ENCODE measurements at places on chromosomes 12 and 14.

- DNase-seq: peak; percentile 87
Measured at GRCh38 chr12:26271889-26272492, 76.6 kb downstream of the SSPN start.

- no peak for DNase-seq
Measured at GRCh38 chr12:104682790-104683279, 226.1 kb downstream of the CHST11 start.

DNA sequence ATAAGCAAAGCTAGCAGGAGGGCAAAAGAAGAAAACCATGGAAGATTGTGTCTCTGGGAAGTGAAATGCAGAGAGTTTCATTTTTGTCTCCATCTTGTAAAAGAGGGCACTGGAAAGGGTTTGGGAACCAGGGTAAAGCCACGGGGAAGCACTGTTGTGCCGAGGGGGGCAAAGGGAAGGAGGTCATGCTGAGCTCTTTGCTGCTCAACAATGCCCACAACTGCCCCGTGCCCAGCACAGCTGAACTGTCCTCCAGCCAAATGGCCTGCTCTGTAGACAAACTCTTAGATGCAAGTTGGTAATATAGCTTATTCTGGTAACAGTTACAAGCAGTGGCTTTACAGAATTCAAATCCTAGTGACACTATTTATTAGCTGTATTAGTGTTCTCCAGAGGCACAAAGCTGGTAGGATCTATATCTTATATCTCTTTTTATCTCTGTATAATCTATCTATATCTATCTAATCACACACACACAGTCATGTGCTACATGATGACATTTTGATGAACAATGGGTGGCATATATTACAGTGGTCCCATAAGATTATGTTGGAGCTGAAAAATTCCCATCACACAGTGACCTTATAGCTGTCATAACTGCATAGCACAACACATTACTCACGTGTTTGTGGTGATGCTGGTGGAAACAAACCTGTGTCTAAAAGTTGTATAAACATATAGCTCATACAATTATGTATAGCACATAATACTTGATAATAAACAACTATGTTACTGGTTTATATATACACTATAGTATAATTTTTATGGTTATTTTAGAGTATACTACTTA is 203.4 kb upstream of the DDHD1 start:
- DNase-seq: no peak

DNA sequence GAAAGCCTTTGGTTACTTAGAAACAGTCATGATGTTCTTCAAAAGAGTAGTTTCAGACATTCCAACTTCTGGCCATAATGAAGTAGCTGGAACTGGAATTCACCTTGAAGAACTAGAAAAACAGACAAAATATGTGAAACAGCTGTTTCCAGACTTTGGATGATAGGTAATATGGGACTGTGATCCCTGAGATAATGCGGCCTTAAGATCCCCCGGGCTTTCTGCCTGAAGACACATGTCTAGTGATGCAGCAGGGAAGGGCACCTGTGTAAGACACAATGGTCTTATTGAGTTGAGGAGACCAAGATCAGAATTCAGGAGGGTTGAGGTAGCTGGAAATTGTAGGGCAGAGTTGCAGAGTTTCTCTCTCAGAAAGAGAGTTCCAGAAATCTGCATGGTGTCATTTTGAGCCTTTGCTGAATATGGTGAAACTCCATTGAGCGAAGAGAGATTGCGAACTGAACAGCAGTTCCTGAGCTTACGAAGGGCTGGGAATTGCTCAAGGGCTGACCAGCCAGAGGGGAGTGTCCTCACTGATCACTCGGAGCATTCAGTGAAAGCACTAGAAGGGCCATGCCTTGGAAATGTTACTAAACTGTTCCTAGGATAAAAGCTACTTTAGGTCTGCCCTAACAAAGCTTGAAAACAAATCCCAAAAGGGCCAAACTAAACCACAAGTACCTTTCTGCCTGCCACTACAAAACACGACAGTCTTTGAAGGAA is 41.7 kb upstream of the FRS2 start:
- no peak for DNase-seq

DNA sequence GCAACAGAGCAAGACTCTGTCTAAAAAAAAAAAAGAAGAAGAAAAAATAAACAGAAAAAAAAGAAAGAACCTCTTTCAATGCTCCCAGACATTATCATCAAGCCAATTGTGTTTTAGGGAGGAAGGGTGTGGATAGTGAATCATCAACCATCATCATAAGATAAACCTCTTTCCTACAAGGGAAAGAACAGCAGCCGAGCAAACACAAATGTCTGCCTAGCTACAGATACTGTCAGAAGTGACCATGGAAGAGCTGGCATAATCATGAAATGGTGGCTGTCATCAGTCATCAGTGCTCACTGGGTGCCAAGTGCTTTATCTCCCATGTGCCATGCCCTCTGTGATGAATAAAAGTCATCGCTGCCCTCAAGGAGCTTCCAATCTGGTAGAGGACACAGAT is 46.6 kb downstream of the SLC17A8 start:
- no peak for DNase-seq

Data from epithelial cell of proximal tubule (primary cell).